CD4-positive, alpha-beta memory T cell (primary cell): ENCODE measurements at places on chromosomes 6 and 20. TPM values are rescaled to one million over a fixed set of nuclear protein-coding genes. Genes with fewer than 3 reads are reported as not detected.
A peak's percentile ranks its signal among the peaks of the same experiment; 100 is the strongest.

DNA sequence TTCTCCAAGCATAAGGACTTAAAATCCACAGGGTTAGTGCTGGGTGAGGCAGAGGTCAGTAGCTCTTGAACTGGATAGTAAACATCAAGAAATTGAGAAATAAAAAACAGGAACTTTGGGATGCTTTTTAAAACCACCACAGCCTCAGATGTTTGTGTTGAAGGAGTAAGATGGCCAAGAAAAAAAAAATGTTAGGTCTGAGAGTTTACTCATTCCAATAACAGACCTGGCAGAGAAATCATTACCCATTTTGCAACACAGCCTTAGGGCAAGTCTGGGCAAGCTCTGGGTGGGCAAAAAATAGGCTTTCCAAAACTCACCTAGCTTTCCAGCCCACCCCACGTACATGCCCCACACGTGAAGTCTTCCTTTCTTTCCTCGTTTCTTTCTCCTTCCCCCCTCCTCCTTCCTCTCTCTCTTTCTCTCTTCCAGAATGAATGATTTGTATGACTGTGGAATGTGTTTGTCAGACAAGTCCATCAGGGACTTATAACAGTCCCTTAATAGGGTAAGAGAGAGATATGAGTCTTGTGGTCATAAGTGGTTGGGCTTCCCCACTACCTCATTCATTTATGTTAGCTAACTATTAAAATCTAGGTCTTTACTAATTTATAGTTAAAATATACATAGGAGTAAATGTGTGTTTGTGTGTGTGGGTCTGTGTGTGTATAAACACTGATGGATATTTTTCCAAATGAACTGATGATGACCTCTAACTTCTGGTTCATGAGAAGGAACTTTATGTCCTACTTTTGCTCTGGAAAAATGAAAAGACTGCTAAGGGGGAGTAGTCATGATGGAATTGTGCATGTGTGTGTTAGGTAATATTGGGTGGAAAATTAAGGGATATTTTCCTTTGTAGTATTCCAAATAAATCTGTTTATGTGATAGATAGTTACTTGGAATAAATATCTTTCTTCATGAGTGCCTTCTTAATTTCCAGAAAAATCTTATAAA lies 18.0 kb upstream of the DSE start:
- H3K27ac ChIP-seq, result no peak overlapping the region
- no peaks in the 10 kb centered on the region for H3K4me1 ChIP-seq
- H3K27me3 ChIP-seq, result no peaks in the 10 kb centered on the region
- H3K36me3 ChIP-seq, result no peaks in the 10 kb centered on the region
- no peak overlapping the region for H3K4me3 ChIP-seq

Gene FNDC11
- polyA plus RNA-seq, result 1.5 TPM

- H3K36me3 ChIP-seq, result peaks cover 45% of the 10 kb centered on the region
- H3K27me3 ChIP-seq, result no peaks in the 10 kb centered on the region
- no peak for DNase-seq
- no peak overlapping the region for H3K27ac ChIP-seq
- H3K4me1 ChIP-seq, result peaks cover 15% of the 10 kb centered on the region
These were observed 79.8 kb downstream of the NFATC2 start for GRCh38 chr20:51462566-51463276.

DNA sequence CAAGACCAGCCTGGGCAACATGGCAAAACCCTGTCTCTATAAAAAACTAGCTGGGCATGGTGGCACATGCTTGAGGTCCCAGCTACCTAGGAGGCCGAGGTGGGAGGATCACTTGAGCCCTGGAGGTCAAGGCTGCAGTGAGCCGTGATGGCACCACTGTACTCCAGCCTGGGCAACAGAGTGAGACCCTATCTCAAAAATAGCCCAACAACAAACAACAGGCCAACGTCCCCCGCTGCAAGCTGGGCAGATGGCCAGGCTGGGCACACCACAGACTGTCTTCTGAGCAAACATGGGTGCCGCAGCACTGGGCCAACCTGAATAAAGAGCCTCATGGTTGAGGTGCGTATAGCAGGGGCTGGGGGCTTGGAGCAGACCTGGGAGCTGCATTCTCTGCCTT lies 46.6 kb upstream of the SRF start:
- no peak overlapping the region for H3K27ac ChIP-seq
- no peaks in the 10 kb centered on the region for H3K4me1 ChIP-seq
- no peak overlapping the region for H3K4me3 ChIP-seq
- no peaks in the 10 kb centered on the region for H3K27me3 ChIP-seq

Gene GSTA2
- not detected for polyA plus RNA-seq

- no peak for DNase-seq
- no peaks in the 10 kb centered on the region for H3K4me1 ChIP-seq
- no peak overlapping the region for H3K27ac ChIP-seq
- H3K27me3 ChIP-seq, result no peaks in the 10 kb centered on the region
- H3K4me3 ChIP-seq, result no peak overlapping the region
These were observed 321.6 kb downstream of the ZFAND3 start for GRCh38 chr6:38141085-38141484.

GRCh38 chr6:91428296-91428695 lies 841.4 kb upstream of the MAP3K7 start:
- no peaks in the 10 kb centered on the region for H3K4me1 ChIP-seq
- no peak overlapping the region for H3K4me3 ChIP-seq
- no peaks in the 10 kb centered on the region for H3K27me3 ChIP-seq

- H3K4me1 ChIP-seq, result no peaks in the 10 kb centered on the region
- no peaks in the 10 kb centered on the region for H3K27me3 ChIP-seq
- peak; percentile 8 for DNase-seq
- no peak overlapping the region for H3K27ac ChIP-seq
- no peaks in the 10 kb centered on the region for H3K36me3 ChIP-seq
These were observed 5.2 kb upstream of the BPIFA3 start for GRCh38 chr20:33211817-33212424.

DNA sequence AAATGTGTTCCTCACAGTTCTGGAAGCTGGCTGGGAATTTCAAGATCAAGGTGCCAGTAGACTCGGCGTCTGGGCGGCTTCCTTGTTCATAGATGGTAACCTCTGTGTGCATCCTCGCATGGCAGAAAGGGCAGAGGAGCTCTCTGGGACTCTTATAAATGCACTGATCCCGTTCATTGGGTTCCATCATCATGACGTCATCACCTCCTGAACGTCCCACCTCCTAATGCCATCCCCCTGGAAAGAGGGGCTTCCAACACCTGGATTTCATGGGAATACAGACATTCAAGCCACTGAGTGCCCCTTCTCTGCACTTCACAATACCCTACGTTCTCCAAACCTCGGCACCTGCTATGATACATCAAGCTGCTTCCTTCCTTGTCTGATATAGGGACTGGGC lies 37.5 kb upstream of the THBS2 start:
- no peaks in the 10 kb centered on the region for H3K27me3 ChIP-seq
- H3K36me3 ChIP-seq, result no peaks in the 10 kb centered on the region
- H3K4me3 ChIP-seq, result no peak overlapping the region
- no peak for DNase-seq
- H3K27ac ChIP-seq, result no peak overlapping the region

DNA sequence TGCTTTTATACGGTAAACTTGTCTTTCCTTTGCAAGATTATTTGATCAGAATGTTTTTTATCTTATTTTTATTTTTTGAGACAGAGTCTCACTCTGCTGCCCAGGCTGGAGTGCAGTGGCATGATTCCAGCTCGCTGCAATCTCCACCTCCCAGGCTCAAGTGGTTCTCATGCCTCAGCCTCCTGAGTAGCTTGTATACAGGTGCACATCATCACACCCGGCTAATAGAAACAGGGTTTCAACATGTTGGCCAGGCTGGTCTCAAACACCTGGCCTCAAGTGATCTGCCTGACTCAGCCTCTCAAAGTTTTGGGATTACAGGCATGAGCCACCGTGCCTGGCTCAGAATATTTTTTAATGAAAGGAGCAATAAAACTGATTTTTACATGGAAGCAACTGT lies 8.9 kb upstream of the LPIN3 start:
- no peak overlapping the region for H3K27ac ChIP-seq
- no peaks in the 10 kb centered on the region for H3K27me3 ChIP-seq
- DNase-seq, result no peak
- peaks cover 10% of the 10 kb centered on the region for H3K4me1 ChIP-seq
- no peak overlapping the region for H3K4me3 ChIP-seq
- no peaks in the 10 kb centered on the region for H3K36me3 ChIP-seq

Gene LYRM2
- polyA plus RNA-seq, result 73.3 TPM

Gene MDN1
- 4.1 TPM for polyA plus RNA-seq

Gene GLYATL3
- polyA plus RNA-seq, result not detected

- H3K27me3 ChIP-seq, result no peaks in the 10 kb centered on the region
- DNase-seq, result peak; percentile 17
- no peak overlapping the region for H3K4me3 ChIP-seq
- no peak overlapping the region for H3K27ac ChIP-seq
These were observed 83.1 kb upstream of the PHACTR2 start for GRCh38 chr6:143594647-143595046.

Gene TMEM244
- 1.2 TPM for polyA plus RNA-seq

DNA sequence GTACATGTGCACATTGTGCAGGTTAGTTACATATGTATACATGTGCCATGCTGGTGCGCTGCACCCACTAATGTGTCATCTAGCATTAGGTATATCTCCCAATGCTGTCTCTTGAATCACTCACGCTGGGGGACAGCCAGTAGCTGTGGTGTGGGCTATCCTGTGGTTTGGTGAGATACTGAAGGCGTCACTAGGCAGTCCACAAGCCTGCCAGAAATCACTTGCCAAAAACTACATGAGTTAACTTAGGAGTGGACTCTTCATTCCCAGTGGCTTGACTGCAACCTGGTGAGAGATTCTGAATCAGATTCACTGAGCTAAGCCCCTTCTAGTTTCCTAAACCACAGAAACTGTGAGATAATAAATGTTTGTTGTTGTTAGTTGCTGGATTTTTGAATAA lies 191.3 kb downstream of the TSHZ2 start:
- H3K4me1 ChIP-seq, result no peaks in the 10 kb centered on the region
- no peak overlapping the region for H3K27ac ChIP-seq
- no peaks in the 10 kb centered on the region for H3K27me3 ChIP-seq
- no peak overlapping the region for H3K4me3 ChIP-seq
- no peak for DNase-seq

Gene ANKRD66
- polyA plus RNA-seq, result not detected

- no peak overlapping the region for H3K27ac ChIP-seq
- H3K27me3 ChIP-seq, result no peaks in the 10 kb centered on the region
- no peaks in the 10 kb centered on the region for H3K36me3 ChIP-seq
- H3K4me3 ChIP-seq, result no peak overlapping the region
These were observed 992.5 kb upstream of the CITED2 start for GRCh38 chr6:140366991-140367390.

Gene SLC17A2
- not detected for polyA plus RNA-seq

Gene ULBP1
- polyA plus RNA-seq, result not detected

GRCh38 chr6:89411145-89412070 lies 665 bp downstream of the RRAGD start:
- peak overlapping the region; percentile 25 for H3K27ac ChIP-seq
- no peaks in the 10 kb centered on the region for H3K36me3 ChIP-seq
- H3K4me1 ChIP-seq, result peaks cover 19% of the 10 kb centered on the region
- H3K4me3 ChIP-seq, result peak overlapping the region; percentile 49

- no peaks in the 10 kb centered on the region for H3K27me3 ChIP-seq
- no peak overlapping the region for H3K27ac ChIP-seq
- H3K4me1 ChIP-seq, result no peaks in the 10 kb centered on the region
These were observed 74.1 kb downstream of the LMBRD1 start for GRCh38 chr6:69722683-69723082.

DNA sequence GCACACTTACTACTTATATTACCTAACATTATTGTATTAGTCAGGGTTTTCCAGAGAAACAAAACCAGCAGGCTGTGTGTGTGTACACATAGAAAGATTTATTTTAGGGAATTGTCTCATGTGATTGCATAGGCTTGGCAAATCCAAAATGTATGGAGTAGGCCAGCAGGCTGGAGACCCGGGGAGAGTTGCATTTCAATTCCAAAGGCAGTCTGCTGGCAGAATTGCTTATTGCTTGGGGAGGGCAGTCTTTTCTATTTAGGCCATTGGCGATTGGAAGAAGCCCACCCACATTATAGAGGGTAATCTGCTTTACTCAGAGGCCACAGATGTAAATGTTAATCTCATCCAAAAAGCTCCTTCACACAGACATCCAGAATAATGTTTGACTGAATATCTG lies 157.0 kb downstream of the ADGRG6 start:
- no peaks in the 10 kb centered on the region for H3K4me1 ChIP-seq
- no peak for DNase-seq
- no peaks in the 10 kb centered on the region for H3K27me3 ChIP-seq
- no peaks in the 10 kb centered on the region for H3K36me3 ChIP-seq
- H3K27ac ChIP-seq, result no peak overlapping the region
- no peak overlapping the region for H3K4me3 ChIP-seq

Gene SLC17A9
- not detected for polyA plus RNA-seq

DNA sequence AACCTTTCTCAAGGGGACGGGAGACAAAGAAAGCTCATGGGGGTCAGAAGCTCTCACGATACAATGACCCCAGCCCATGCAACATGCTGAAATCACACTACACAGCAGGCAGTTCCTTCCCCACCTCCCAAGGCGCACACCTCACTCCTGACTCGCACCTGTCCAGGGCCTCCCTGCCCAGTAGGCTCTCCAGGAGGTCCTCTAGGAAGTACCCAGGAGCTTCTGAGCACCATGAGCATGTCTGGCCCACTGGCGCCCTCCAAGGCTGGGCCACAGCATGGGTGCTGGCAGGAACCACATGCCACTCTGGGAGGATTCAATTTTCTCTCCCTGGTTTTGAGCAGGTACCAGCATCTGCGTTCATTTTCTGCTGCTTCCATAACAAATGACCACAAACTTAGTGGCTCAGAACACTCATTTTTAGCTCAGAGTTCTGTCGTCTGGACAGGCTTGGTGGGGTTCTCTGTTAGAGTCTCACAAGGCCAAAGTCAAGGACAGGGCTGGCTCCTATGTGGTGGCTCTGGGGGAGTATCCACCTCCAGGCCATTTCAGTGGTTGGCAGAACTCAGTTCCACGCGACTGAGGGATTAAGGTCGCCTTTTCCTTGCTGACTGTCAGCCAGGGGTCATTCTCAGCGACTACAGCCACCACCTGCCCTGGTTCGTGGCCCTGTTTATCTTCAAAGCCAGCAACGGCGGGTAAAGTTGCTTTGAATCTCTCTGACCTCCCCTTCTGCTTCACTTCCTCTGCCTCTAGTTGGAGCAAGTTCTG lies 32.7 kb downstream of the ACSS1 start:
- peaks cover 24% of the 10 kb centered on the region for H3K36me3 ChIP-seq
- H3K27ac ChIP-seq, result no peak overlapping the region
- H3K27me3 ChIP-seq, result no peaks in the 10 kb centered on the region
- no peaks in the 10 kb centered on the region for H3K4me1 ChIP-seq
- H3K4me3 ChIP-seq, result no peak overlapping the region

- no peaks in the 10 kb centered on the region for H3K4me1 ChIP-seq
- H3K36me3 ChIP-seq, result no peaks in the 10 kb centered on the region
- H3K4me3 ChIP-seq, result no peak overlapping the region
These were observed 114.8 kb downstream of the TFAP2A start for GRCh38 chr6:10300071-10300470.

Gene FOXS1
- polyA plus RNA-seq, result not detected

DNA sequence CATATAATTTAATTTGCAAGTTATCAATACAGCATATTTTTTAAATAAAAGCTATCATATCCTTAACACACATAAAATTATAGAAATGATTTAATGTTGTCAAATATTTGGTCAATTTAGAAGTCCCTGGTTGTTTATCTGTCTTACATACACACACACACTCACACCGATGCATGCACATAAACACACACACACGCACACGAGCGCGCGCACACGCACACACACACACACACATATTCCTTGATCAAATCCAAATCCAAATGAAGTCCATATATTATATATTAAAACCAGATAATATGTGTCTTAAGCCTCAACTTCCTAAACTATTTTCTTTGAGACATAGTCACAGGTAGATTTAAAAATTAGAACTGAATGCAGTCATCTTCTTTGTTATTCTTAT lies 120.3 kb downstream of the CLVS2 start:
- no peak overlapping the region for H3K4me3 ChIP-seq
- H3K36me3 ChIP-seq, result no peaks in the 10 kb centered on the region
- H3K27me3 ChIP-seq, result no peaks in the 10 kb centered on the region
- no peak overlapping the region for H3K27ac ChIP-seq
- no peak for DNase-seq
